ENCODE measurements at places on chromosomes 5 and 9.

GRCh38 chr9:4167079-4167671, 132.7 kb downstream of the GLIS3 start:
- no peak for DNase-seq

- no peak for DNase-seq
These were observed 5.9 kb upstream of the SPOUT1 start for GRCh38 chr9:128835246-128836210.

DNA sequence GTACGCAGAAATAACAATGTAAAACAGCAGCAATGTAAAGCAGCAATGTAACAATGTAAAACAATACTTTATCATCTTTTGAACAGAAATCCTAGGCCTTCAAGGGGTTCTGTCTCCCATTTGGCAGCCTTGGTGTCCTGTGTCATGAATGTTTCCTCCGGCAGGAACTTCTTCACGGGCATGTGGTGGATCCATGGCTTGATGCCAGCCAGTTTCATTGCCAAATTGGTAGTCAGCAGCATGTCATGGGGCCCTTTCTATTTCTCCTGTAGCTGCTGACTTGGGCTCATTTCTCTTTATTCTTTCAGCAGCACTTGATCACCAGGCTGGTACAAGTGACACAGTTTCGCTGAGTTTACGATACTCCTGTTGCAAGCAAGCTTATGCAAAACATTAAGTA, 275.3 kb downstream of the HTR1A start:
- DNase-seq = no peak

DNA sequence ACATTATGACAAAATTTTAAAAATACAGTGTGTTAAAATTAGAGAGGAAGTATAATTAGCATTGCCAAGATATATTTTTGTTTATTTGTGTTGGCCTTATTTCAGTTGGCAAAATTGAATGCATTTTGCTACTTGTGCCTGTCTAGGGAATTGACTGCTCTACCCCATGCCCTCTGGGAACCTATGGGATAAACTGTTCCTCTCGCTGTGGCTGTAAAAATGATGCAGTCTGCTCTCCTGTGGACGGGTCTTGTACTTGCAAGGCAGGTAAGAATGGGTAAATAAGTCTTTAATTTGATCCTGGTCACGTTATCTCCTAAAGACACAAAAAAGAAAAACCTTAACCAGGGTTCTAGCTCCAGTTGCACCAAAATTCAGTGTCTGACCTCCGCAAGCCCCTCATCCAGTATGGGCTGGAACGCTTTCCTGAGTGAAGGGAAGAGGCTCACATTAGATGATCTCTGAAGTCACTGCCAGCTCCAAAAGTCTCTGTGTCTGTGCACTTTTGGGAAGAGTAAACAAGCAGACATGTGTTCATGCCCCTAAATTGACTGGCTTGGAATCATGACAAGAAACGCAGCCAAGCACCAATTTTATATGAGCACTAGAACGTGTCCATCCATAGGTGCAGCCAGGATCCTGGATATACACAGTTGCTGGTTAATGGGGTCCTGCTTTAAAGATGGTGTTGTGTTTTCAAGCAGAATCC, 98.3 kb upstream of the PRRC1 start:
- DNase-seq = no peak

GRCh38 chr5:35415309-35415708, 185.0 kb upstream of the PRLR start:
- DNase-seq = no peak

- DNase-seq = no peak
These were observed 122.6 kb downstream of the SAXO1 start for GRCh38 chr9:18910435-18910834.

DNA sequence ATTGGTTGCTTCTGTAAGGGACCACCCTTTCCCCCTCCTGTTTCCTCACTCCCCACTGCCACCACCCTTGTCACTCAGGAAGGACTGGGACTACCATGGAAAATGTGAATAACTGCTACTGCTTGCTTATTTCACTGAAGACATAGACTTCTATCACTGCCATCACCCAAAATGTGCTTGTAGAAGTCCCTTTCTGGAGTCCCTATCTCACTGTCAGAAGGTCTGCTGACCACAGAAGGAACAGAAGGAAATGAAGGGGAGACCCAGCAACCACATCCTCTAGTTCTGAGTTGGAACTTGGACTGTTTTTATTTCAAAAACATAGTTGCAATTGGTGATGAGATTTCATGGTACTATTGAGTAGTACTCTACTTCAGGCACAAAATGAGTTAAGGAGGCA, 122.5 kb downstream of the NPR3 start:
- no peak for DNase-seq

- peak; percentile 43 for DNase-seq
These were observed at the start of gene ADAM19 for GRCh38 chr5:157575381-157576020. Gene ADAM19, minus strand, starts transcription at chr5:157575775. Its CDS starts 79 bp downstream, at chr5:157575696.

Measured in activated effector memory CD4-positive, alpha-beta T cell treated with Interleukin-2 at 50 U/mL for 16 hours (primary cell).